ENCODE measurements at places on chromosomes 11 and 22. TPM values are rescaled to one million over a fixed set of nuclear protein-coding genes. Genes with fewer than 3 reads are reported as not detected.
A peak's percentile ranks its signal among the peaks of the same experiment; 100 is the strongest.

- H3K4me1 ChIP-seq: peaks cover 34% of the 10 kb centered on the region
- DNase-seq: no peak
- no peak overlapping the region for H3K27ac ChIP-seq
Observed at GRCh38 chr11:124865902-124866851, 945 bp downstream of the ROBO3 start.

DNA sequence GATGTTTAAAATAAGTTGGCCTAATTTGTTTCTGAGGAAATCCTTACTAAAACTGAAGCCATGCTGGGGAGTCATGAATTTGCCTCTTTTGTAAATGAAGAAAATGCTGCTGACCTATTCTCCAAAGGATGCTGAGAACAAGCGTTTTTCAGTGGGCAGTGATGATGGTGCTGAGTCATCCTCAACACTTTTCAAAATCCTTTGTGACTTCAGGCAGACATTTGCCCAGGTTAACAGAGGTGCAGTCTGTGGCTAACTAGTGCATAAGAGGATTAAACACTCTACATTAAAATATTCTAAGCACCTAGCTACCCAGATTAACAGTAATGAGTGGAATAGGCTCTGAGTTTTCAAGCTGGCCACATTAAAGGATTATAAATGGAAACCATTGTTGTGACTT is 509.0 kb downstream of the DLG2 start:
- H3K4me3 ChIP-seq: no peak overlapping the region
- no peak for DNase-seq
- no peak overlapping the region for H3K27ac ChIP-seq
- H3K4me1 ChIP-seq: no peaks in the 10 kb centered on the region

GRCh38 chr11:62410972-62411371 is 7.9 kb upstream of the SCGB1A1 start:
- H3K4me1 ChIP-seq: no peaks in the 10 kb centered on the region
- no peaks in the 10 kb centered on the region for H3K36me3 ChIP-seq
- H3K27ac ChIP-seq: no peak overlapping the region
- no peak overlapping the region for H3K4me3 ChIP-seq
- peaks cover 13% of the 10 kb centered on the region for H3K27me3 ChIP-seq
- no peak for DNase-seq

DNA sequence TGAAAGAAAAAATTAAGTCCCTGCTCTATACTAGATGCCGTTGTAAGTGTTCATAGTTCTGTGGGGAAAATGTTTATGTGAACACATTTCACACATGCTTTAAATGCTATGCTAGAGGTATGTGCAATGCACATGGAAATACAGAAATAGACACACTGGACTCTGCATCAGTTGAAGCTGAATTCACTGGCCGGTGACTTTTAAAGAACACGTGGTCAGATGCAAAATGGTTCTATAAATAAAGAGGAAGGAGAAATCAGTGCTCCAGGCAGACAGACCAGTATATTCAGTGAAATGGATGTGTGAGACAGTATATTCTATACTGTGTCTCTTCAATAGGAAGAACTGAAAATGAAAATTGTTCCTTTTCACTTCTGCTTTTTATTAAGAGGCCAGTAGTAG is 29.9 kb downstream of the TRPC6 start:
- no peak overlapping the region for H3K4me3 ChIP-seq
- H3K4me1 ChIP-seq: no peaks in the 10 kb centered on the region
- no peak for DNase-seq
- H3K36me3 ChIP-seq: no peaks in the 10 kb centered on the region
- H3K27me3 ChIP-seq: no peaks in the 10 kb centered on the region
- H3K27ac ChIP-seq: no peak overlapping the region

- no peaks in the 10 kb centered on the region for H3K27me3 ChIP-seq
- no peak overlapping the region for H3K27ac ChIP-seq
- no peak overlapping the region for H3K4me3 ChIP-seq
- no peaks in the 10 kb centered on the region for H3K36me3 ChIP-seq
- no peaks in the 10 kb centered on the region for H3K4me1 ChIP-seq
- DNase-seq: no peak
Observed at GRCh38 chr11:117690484-117691217, 106.4 kb downstream of the DSCAML1 start.

DNA sequence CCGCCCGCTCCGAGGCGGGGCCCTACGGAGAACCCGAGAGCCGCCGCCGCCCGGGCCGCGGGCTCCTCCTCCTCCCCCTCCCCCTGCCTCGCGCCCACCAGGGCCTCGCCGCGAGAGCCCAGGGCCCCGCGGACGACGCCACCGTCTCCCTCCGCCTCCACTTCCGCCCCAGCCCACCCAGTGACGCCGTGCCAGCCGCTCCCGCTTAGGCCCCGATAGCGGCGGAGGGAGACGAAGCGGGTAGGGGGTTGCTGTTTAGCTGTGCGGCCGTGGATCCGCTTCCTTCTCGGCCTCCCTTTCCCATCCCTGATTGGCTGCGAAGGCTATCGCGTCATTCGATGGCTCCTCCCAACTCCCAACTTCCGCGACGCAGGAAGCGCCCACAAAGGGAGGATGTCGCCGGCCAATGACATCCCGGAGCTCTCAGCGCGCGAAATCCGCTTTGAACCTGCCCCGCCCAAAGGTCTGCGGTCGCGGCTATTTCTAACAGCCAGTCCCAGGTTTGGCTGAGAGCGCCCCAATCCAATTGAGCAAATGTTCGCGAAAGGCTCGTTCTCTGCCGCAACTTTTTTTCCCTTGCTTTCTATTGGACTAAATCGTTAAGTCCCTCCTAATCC is at the start of gene FAM76B:
FAM76B (minus strand) TSS at position 277 of the 617 bp plus-strand sequence. CDS start 304 bp downstream, outside the sequence.
- DNase-seq: peak; percentile 98
- peak within 1 kb of the TSS; percentile 98 for H3K4me3 ChIP-seq
- H3K27ac ChIP-seq: peak within 1 kb of the TSS; percentile 98
- H3K4me1 ChIP-seq: peaks cover 47% of the 10 kb centered on the region

GRCh38 chr11:125404811-125405790 is 91.0 kb downstream of the FEZ1 start:
- no peaks in the 10 kb centered on the region for H3K36me3 ChIP-seq
- DNase-seq: peak; percentile 11
- H3K4me3 ChIP-seq: no peak overlapping the region
- peaks cover 14% of the 10 kb centered on the region for H3K27me3 ChIP-seq
- no peak overlapping the region for H3K27ac ChIP-seq

- no peaks in the 10 kb centered on the region for H3K36me3 ChIP-seq
- DNase-seq: no peak
- no peaks in the 10 kb centered on the region for H3K4me1 ChIP-seq
- H3K4me3 ChIP-seq: no peak overlapping the region
- H3K27ac ChIP-seq: no peak overlapping the region
- no peaks in the 10 kb centered on the region for H3K27me3 ChIP-seq
Observed at GRCh38 chr11:110991661-110992355, 253.7 kb upstream of the POU2AF2 start.

DNA sequence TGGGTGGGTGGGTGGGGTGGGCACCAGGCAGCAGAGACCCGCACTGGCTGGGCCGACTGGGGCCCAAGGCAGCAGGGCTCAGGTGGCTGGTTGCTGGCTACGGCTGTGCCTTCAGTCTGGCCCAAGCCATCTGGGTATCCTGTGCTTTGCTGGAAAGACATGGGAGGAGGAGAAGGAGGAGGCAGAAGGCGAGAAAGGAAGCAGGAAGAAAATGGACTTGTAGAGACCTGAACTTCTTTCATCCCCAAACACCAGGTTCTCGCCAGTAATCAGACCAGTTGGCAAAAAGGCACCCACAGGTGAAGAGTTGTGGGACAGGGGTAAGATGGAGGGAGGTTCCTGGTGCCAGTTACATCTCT is 78.8 kb downstream of the IGLL1 start:
- H3K27ac ChIP-seq: no peak overlapping the region
- no peak for DNase-seq
- H3K36me3 ChIP-seq: no peaks in the 10 kb centered on the region
- H3K4me1 ChIP-seq: peaks cover 51% of the 10 kb centered on the region

DNA sequence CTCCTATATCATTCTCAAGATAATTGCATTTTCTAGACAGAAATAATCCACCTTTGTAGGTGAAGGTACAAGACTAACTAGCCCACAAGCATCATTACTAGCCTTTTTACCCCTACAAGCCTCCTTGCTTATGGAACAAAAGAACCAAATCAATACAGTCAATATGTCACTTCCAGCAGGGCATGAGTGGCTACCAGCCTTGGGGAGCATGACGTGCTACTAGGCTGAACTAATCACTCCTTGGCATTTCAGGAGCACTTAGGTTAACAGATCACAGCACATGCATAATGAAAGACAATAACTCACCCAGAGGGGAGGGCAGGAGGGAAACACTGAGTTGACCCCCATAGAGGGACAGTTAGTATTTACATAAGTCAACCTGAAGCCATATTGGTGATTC is 2.7 kb downstream of the DRD2 start:
- no peak overlapping the region for H3K27ac ChIP-seq
- peaks cover 32% of the 10 kb centered on the region for H3K27me3 ChIP-seq

GRCh38 chr11:111697933-111698371 is 68.2 kb downstream of the PPP2R1B start:
- peaks cover 32% of the 10 kb centered on the region for H3K36me3 ChIP-seq
- no peak for DNase-seq
- H3K27me3 ChIP-seq: no peaks in the 10 kb centered on the region
- H3K4me3 ChIP-seq: no peak overlapping the region

GRCh38 chr22:48528221-48528915 is 1299.3 kb downstream of the BRD1 start:
- H3K4me1 ChIP-seq: no peaks in the 10 kb centered on the region
- no peak overlapping the region for H3K27ac ChIP-seq
- peaks cover 88% of the 10 kb centered on the region for H3K27me3 ChIP-seq
- H3K36me3 ChIP-seq: no peaks in the 10 kb centered on the region
- no peak overlapping the region for H3K4me3 ChIP-seq
- no peak for DNase-seq

- H3K27me3 ChIP-seq: peaks cover 9% of the 10 kb centered on the region
- DNase-seq: peak; percentile 46
- H3K4me1 ChIP-seq: peaks cover 58% of the 10 kb centered on the region
- H3K27ac ChIP-seq: peak overlapping the region; percentile 67
Observed at GRCh38 chr22:30881361-30882183, 87.0 kb downstream of the MORC2 start.

GRCh38 chr22:35558031-35558430 is 17.4 kb downstream of the RASD2 start:
- H3K36me3 ChIP-seq: no peaks in the 10 kb centered on the region
- H3K4me1 ChIP-seq: no peaks in the 10 kb centered on the region
- H3K27ac ChIP-seq: no peak overlapping the region
- DNase-seq: no peak
- H3K27me3 ChIP-seq: peaks cover 27% of the 10 kb centered on the region

- H3K27ac ChIP-seq: no peak overlapping the region
- H3K27me3 ChIP-seq: no peaks in the 10 kb centered on the region
- no peak overlapping the region for H3K4me3 ChIP-seq
- DNase-seq: no peak
- no peaks in the 10 kb centered on the region for H3K4me1 ChIP-seq
Observed at GRCh38 chr11:108137212-108137611, 15.8 kb downstream of the ACAT1 start.

DNA sequence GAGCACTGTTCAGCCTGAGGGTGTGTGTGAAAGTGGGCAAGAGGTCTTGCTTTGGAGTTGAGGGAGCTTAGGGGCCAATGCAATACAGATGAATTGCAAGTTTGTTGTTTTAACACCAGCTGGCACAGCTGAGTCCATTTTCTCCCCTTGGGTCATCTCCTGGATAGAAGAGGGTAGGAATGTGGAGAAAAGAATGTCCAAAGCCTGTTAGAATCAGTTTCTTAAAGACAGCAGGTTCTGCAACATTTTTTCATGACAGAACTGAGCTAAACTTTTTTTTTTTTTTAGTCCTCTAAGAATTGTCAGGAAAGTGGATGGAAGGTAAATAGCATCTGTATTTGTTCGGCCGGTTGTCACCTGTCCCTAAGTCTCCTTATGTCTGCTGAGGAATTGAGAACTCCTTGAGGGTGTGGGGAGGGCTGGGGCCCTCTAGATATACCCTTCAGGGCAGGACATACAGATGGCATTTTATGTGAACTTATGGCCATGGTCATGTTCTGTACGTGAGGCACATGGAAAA is 211.1 kb upstream of the CADM1 start:
- no peaks in the 10 kb centered on the region for H3K36me3 ChIP-seq
- H3K27me3 ChIP-seq: peaks cover 21% of the 10 kb centered on the region
- no peak overlapping the region for H3K27ac ChIP-seq
- H3K4me1 ChIP-seq: no peaks in the 10 kb centered on the region
- no peak for DNase-seq
- no peak overlapping the region for H3K4me3 ChIP-seq

DNA sequence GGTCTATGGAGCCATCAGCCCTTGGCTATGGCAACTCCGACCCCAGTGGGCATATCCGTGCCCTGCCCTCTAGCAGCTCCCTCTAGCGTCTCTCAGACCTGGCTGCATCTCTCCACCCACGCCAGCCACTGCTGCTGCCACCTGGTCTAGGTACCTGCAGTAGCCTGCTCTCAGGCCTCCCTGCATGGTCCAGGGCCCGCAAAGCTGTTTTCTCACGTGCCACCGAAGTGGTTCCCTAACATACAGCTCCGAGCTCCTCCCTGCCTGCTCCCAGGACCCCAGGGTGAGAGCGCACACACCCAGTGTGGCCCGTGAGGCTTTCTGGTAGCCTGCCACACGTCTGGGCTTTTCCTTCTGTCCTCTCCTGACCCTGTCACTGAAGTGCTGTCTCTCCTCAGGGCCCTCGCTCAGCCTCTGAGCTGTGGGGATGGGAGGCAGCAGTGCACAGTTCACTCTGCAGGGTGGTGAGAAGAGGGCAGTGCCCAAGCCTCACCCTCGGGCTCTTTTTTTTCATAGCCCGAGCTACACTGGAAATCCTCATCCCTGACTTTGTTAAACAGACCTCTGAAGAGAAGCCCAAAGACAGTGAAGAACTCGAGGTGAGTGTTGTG is 14.3 kb downstream of the DGCR8 start:
- H3K27me3 ChIP-seq: no peaks in the 10 kb centered on the region
- no peak overlapping the region for H3K27ac ChIP-seq
- no peak overlapping the region for H3K4me3 ChIP-seq
- no peaks in the 10 kb centered on the region for H3K4me1 ChIP-seq

GRCh38 chr11:65317025-65317786 is 2.5 kb downstream of the CDC42EP2 start:
- H3K27me3 ChIP-seq: no peaks in the 10 kb centered on the region
- peaks cover 40% of the 10 kb centered on the region for H3K4me1 ChIP-seq
- H3K4me3 ChIP-seq: 0 out of 2 replicates have a peak overlapping the region, but pooled peaks have one; percentile 11
- peak; percentile 77 for DNase-seq

The OR52I1 gene
- total RNA-seq: not detected

The OVOL1 gene
- total RNA-seq: not detected

The ENTHD1 gene
- total RNA-seq: not detected
